Stimulated activated CD4-positive, alpha-beta T cell treated with anti-CD3 and anti-CD28 coated beads, Interleukin-2, amount 100 ng/mL, for 24 hours (primary cell): ENCODE measurements at places on chromosomes 1 and 21.

GRCh38 chr1:42144711-42145388 is 8.4 kb upstream of the GUCA2B start:
- DNase-seq = peak; percentile 13

- DNase-seq = no peak
These were observed 4.6 kb upstream of the ENAH start for GRCh38 chr1:225657462-225657989.

DNA sequence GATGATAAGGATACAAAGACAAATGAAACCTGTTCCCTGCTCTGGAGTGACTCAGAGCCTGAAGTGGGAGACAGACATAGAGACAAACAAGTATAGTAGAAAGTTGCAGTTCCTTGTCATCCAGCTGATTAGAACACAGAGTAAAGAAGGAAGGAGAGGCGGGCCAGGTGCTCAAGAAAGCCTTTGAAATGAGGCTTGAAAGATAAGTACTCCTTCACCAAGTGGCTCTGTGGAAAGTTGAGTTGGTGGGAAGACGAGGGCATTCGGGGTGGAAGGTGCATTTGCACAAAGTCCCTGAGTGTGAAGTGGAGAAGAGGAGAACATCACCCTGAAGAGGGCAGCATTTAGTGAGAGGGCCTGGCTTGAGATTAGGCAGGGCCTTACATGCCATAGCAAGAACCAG is 17.0 kb downstream of the MARK1 start:
- no peak for DNase-seq

GRCh38 chr21:28193189-28193588 is 799.5 kb downstream of the LTN1 start:
- no peak for DNase-seq

- DNase-seq = peak; percentile 78
These were observed 8.8 kb upstream of the GUCA2A start for GRCh38 chr1:42173155-42173933.

GRCh38 chr1:91891454-91891853 is 5.5 kb upstream of the TGFBR3 start:
- DNase-seq = no peak

DNA sequence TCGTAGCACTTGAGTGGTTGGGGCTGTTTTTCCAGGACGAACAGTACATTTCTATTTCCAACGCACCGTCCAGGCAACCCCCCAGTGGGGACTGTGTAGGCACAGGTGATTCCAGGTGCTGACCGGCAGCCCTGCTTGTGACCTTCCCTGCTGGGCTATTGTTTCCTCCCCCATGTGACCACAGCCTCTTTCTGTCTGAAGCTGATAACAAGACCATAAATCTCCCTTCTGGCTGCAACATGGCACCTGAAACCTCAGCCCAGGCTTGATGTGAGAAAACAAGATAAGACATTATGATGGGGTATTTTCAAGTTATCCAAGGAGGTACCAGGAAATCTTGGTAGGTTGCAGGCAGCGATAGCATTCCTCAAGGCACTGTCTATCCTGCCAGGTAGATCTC is 48.2 kb downstream of the HLX start:
- DNase-seq = no peak

DNA sequence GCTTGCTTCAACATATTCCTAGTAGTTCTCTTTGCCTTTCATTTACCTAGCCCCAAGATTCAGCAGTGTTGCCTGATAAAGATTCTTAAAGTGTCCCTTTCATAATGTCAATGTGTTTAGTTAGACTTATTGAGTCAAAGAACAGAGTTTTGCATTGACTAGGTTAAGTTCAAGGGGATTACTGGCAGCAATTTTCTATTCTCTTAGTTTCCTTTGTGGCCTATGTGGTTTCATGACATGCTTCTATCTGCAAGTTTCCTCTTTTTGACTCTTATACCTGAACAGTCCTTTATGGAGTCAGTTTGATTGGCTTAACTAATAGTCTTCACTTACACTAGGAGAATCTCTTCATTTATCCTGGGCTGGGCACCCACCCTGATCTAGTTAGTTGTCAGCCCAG is 151.3 kb downstream of the ADGRL4 start:
- DNase-seq = no peak

DNA sequence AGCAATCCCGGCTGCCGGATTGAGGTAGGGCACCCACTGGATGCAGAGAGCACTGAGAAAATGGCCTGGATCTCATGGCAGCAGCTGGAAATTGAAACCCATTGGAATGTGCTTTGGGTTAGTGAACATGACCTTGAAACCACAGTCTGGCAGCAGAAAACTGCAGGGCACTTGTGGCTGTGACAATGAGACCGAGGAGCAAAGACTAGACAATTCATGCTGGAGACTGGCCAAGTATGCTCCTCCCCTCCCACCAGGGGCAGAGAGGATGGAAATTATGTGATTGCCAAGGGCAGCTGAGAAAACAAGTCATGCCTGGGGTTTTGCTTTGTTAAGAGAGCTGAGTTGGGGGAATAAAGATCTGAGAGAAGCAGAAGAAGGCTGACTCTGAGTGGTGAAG is 60.7 kb downstream of the ZNF697 start:
- no peak for DNase-seq

- no peak for DNase-seq
These were observed 53.6 kb downstream of the MAB21L3 start for GRCh38 chr1:116164604-116165368.

DNA sequence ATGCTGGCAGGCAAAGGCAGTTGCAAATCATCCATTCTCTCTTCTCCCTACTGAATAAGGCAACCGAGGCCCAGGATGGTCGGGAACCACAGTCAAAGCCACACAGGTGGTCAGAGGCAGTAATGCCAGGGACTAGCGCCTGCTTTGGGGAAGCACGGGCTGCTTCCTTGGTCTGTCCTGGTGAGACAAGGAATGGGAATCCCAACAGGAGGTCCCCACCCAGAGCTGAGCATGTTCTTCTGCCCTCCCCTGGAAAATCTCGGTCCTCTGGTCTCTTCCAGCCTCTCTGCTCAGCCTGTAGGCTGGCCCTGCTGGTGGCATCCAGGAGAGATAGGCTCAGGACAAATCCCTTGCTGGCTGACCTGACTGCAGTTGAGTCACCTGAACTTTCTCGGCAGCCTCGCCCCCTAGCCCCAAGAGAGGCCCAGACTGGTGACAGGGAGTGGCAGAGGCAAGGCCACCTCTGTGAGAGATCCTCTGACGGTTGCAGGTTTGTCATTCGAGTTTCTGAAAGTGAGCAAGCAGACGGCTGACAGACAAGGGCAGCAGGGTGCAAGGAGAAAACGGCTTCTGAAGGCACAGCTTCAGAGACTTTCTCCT is 5.8 kb downstream of the OLIG1 start:
- DNase-seq = no peak

DNA sequence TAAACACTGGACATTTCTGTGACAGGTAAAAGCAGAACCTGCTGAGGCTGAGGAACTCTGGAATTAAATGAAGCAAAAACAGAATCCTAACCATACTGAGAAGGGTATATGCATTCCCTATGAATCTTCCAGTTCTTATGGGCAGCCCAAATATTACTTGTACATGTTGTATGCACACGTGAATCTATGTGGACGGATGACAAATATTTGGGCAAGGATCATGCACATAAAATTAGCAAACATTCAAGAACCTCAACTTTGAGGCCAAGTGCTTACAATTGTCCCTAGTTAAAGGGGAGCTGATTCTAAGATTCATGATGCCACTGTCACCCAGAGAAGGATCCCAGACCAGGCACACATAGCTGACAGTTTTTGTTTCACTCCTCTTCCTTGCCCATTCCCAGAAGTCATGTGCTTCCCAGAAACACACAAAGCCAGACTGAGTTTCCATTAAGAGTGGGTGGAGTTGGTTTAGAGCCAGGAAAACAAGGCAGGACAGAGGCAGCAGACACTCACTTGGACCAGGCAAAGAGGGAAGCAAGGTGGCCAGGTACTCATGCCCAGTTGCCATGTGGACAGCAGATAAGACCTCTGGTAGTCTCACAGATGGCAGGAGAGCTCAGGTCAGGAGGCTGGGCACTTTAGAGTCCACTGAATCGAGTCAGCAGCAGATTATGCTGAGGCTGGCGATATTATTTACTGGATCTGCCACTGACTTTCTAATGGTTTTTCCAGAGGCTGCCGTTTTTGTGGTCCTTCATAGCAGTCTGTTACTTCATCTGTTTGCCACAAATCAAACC is 25.6 kb downstream of the AK2 start:
- DNase-seq = no peak

DNA sequence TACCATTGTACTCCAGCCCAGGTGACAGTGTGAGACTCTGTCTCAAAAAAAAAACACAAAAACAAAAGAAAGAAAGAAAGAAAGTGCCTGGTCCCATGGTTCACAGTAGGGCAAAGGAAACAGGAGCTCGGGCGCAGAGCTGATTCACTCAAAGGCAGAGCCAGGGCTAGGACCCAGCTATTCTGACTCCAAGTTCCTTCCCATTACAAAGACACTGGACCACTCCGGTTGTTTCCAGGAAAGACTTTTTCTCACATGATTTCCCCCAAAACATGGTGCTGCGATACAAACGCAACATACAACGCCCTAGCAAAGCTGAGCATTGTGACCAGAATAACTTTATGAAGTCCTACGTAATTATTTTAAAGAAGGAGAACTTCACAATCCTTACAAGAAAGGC is 10.7 kb downstream of the ABCG1 start:
- DNase-seq = no peak

DNA sequence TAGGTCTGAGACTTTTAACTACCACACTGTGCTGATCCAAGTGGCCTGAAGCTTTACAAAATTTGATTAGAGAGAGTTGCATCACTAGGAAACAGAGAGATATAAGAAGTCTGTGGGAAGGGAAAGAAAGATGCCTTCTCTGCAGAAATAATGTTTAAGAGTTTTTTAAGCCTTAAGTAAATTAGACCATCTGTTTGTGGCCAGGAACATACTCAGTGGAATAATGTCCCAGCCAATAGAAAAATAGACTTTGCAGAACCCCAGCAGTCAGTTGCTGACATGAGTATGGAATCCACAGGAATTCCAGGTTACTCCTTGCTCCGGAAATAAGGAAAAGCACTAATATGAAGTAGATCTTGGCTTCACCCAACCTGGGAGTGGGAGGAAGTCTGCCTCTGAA is 144.8 kb downstream of the ST6GALNAC5 start:
- DNase-seq = no peak

- DNase-seq = no peak
These were observed 1.3 kb upstream of the RCC2 start for GRCh38 chr1:17440827-17441168.

- no peak for DNase-seq
These were observed 98.4 kb downstream of the TTLL7 start for GRCh38 chr1:83900524-83900923.

- DNase-seq = no peak
These were observed 8.7 kb downstream of the C4BPA start for GRCh38 chr1:207112616-207113296.

DNA sequence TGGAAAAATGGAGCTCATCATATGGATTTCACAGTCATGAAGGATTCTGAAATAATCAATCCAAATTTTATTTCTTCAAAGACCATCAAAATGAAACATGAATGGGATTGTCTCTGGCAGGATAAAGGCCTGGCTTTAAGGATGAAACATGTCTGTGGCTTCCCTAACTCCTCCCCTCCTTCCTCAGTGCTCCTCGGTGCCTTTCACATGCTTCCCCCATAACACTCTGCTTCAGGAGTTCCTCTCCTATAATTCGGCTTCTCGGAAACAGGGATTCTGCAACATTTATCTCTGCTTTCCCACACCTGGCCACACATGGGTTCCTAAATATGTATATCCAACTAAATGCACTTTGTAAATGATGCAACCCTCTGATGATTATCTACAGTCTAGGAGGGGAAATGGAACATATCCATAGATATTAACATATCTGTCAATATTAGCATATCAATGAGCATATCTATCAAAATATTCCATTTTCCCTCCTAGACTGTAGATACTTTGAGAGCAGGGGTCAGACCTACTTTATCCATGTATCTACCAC is 153.8 kb downstream of the PLPP3 start:
- no peak for DNase-seq

DNA sequence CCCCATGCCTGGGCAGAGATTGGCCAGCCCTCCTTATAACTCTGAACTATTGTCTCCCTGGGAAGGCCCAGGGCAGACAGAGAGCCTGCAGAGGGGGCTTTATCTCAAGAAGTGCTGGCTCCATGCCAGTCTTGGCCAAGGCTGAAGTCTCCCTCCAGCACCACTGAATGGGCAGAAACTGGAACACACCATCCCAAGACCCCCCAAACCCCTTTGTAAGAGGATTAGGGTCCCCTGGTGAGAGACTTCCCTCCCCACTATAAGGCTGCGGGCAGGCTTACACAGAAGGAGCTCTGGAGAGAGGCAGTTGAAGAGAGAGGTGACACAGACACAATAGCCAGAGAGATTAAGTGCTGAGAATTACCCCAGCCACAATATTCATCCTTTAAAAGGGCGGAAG is 97.2 kb downstream of the NAV1 start:
- DNase-seq = no peak

DNA sequence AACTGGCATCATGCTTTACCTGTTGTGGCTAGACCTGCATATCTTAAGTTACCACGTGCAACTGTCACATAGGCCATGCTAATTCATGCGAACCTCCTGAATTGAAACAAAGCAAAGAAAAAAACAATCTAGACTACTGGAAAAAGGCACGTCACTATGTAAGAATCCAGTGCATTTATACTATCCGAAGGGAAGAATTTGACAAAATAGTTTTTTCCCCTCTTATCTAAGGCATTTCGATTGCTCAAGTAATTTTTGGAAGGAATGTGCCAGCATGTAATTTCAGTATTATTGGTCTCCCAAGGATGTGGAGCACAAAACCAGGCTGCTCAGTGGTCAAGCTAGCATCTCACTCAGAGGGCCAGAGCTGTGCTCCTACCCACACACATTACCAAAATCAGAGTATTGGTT is 31.5 kb upstream of the C1orf198 start:
- no peak for DNase-seq

DNA sequence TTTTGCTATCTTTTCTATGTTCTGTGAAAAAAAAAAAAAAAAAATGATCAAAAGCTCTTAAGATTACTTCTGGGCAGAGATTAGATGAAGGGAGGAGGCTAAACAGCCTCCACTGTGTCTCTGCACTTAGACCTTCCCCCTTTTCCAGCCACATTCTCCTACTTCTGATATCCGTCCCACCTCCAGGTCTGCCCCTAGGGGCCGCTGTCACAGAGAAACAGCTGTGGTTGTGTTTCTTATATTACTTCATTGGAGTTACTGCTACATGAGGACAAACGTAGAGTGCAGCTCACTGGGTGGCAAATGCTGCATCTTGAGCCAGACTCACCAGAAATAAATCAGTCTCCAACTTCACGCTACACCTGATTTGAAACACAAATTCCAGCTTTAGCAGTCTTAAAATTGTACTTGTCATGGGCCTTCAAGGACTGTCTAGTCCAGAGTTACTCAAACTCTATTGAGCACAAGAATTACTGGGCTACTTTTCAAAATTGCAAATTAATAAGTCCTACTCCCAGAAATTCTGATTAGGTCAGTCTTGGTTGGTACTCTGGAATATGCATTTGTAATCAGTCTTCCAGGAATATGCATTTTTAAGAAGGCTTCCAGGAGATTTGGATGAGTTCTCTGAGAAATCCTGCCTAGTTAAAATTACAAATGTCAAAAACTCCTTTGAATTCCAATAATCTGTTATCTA is 125.2 kb upstream of the PTBP2 start:
- DNase-seq = peak; percentile 19
